ENCODE measurements at places on chromosomes 11 and 22. TPM values are rescaled to one million over a fixed set of nuclear protein-coding genes. Genes with fewer than 3 reads are reported as not detected.

Gene PHLDA2
- 0.55 TPM for total RNA-seq

Gene NXPE4
- not detected for total RNA-seq

Gene GRAP2
- total RNA-seq: not detected

Gene KDM4E
- not detected for total RNA-seq

Gene DCHS1
- total RNA-seq: not detected

Gene SYCE3
- not detected for total RNA-seq

Gene GRIA4
- not detected for total RNA-seq

Gene CRYAB
- 0.69 TPM for total RNA-seq

Gene CEP57
- 59.4 TPM for total RNA-seq

Gene FGF3
- not detected for total RNA-seq

Gene DEUP1
- total RNA-seq: not detected

Gene APOBEC3C
- 10.8 TPM for total RNA-seq

Gene NCR3LG1
- total RNA-seq: 16.9 TPM

Gene MTMR3
- 15.8 TPM for total RNA-seq

Gene VWCE
- total RNA-seq: 27.6 TPM

Gene CLTCL1
- 7.1 TPM for total RNA-seq

Gene KRTAP5-5
- not detected for total RNA-seq

Gene HMOX1
- 54.1 TPM for total RNA-seq

Gene CARD16
- not detected for total RNA-seq

Gene SHISAL1
- not detected for total RNA-seq

Gene PGA5
- total RNA-seq: not detected

Gene MS4A14
- not detected for total RNA-seq

Gene FAR1
- total RNA-seq: 1.1 TPM

Measured in HepG2 (cell line).